Peyer's patch (tissue), 4 donors: ENCODE measurements at places on chromosomes 16 and 17. TPM values are rescaled to one million over a fixed set of nuclear protein-coding genes. Genes with fewer than 3 reads are reported as not detected.

SBK1 gene
- total RNA-seq: 1.6 TPM

SLC16A11 gene
- total RNA-seq: 0.94 TPM

PIRT gene
- total RNA-seq: 0.35 TPM

KRT13 gene
- total RNA-seq: not detected

HSD17B1 gene
- total RNA-seq: 3.9 TPM

FLII gene
- 351 TPM for total RNA-seq

LLGL2 gene
- total RNA-seq: 563 TPM

ITGAD gene
- not detected for total RNA-seq

HEATR9 gene
- not detected for total RNA-seq

SYCE1L gene
- 1.9 TPM for total RNA-seq

TBC1D3C gene
- total RNA-seq: not detected

HOXB4 gene
- 6.6 TPM for total RNA-seq

PABPN1L gene
- not detected for total RNA-seq

CLEC3A gene
- not detected for total RNA-seq

KRT33B gene
- not detected for total RNA-seq

C1QTNF8 gene
- total RNA-seq: not detected
